RPMI8226 (cell line): ENCODE measurements at places on chromosomes 12 and 14.

DNA sequence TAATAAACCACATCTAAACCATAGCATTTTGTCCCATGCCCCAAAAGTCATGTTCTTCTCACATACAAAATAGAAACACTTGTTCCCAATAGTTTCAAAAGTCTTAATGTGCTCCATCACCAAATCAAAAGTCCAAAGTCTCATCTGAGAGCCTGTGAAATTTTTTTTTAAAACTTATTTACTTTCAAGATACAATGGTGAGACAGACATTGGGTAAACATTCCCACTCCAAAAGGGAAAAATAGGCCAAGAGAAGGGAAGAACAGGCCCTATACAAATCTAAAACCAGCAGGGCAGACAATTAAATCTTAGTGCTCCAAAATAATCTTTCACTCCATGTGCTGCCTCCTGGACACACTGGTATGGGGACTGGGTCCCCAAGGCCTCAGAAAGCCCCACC, 84.4 kb upstream of the AMIGO2 start:
- no peak for DNase-seq

DNA sequence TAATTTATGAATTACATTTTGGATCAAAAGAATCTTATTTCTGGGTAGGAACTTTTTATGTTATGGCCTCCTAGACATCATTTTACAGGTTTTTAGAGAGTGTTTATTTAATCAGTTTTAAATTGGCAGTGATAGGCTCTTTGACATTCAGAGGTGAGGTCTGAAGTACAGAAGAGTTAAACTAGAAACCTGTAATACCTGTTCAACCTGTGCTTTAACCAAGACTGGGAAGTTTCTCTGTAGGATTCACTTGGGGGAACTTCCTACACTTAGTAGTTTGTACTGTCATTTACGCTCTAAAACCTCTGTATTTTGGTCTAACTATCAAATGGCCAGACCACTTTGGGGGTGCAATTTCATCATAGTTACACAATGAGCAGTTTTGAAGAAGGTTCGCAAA, 35.9 kb downstream of the PLEKHA5 start:
- no peak for DNase-seq

GRCh38 chr14:92549105-92549858, 35.7 kb downstream of the RIN3 start:
- DNase-seq, result no peak

- DNase-seq, result no peak
Observed at GRCh38 chr12:16884056-16884455, 278.1 kb upstream of the LMO3 start.

GRCh38 chr12:127809275-127809674, 457.7 kb upstream of the TMEM132C start:
- DNase-seq, result no peak

DNA sequence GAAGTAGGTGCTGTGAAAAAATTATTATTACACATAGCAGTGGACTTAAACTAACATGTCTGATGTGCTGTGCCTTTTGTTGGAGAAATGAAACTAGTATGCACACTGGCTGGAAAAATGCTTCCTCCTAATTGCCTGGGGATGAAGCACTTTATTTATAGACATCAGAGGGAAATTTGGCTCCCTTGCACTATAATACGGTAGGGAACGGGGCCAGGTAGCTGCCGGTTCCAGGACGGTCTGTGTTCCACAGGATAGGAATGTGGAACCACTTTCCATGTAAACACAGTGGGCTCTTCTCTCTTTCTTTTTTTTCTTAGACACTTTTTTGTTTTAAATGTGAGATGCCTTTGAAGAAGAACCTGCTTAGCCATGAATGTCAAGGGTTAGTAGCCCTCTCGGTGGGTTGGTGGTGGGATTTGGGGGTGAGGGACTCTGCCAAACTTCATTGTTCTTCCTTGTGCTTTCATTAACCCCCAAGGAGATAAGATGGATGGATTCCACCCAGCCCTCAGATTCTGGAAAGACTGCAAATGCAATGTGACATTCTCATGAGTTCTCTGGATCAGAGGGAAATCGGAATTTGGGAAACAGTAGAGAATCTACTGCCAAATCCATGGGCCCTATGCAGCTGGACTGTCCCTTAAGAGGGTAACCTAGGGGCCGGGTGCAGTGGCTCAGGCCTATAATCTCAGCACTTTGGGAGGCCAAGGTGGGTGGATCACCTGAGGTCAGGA, 58.0 kb upstream of the GSC start:
- DNase-seq, result no peak

- no peak for DNase-seq
Observed at GRCh38 chr12:45435945-45436710, 220.2 kb downstream of the ANO6 start.

- DNase-seq, result no peak
Observed at GRCh38 chr12:78402366-78403134, 462.0 kb upstream of the SYT1 start.

DNA sequence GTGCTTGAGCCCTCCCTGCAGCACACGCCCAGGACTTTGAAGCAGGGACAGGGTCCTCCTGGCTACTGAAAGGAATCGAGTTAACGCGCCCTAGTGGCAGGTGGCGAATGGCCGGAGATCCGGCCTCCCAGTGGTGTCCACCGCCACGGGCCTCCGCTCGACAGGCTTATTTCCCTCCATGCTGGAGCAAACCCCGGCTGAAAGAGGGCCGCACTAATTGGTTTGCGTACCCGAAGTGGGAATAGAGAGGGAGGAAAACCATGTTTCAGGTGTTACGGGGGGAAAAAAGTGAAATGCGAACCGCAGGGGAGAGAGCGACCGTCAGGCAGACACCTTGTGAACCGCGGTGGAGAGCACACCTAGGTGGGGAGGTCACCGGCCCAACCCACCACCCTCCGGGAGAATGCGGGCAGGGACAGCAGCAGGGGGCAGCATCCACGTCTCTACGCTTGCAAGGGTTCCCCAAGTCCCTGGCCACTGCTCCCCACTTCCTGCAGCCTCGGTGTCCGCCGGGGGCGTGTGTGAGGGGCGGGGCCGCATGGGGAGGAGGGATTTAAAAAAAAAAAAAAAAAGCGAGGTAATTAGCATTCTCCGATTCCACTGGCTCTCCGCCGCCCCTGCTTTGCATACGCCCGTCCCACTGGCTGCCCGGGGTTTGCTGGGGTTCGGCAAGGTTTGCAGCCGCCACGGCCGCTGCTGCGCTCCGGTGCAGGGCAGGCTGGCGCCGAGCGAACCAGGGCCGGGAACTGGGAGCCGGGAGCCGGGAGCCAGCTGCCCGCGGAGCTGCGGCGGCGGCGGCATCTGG, 224.6 kb upstream of the CRY1 start:
- DNase-seq, result peak; percentile 82

DNA sequence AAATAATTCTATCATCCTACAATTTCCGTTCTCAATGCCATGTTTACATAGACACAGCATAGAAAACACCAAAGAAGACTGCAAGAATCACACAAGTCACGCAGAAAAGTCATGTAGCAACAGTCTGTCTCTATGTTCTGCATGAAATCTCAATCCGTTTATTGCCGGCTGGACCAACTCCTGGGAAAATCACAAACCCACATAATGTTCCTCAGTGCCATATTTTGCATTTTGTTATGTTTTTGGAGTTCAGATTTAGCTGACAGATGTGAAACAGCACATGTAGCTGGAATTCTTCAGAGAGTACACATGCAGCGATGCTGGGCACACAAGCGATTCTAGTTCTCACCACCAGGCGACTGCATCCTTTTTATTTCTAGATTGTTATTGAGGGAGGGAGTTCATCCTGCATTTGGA, 193.1 kb downstream of the APAF1 start:
- no peak for DNase-seq

DNA sequence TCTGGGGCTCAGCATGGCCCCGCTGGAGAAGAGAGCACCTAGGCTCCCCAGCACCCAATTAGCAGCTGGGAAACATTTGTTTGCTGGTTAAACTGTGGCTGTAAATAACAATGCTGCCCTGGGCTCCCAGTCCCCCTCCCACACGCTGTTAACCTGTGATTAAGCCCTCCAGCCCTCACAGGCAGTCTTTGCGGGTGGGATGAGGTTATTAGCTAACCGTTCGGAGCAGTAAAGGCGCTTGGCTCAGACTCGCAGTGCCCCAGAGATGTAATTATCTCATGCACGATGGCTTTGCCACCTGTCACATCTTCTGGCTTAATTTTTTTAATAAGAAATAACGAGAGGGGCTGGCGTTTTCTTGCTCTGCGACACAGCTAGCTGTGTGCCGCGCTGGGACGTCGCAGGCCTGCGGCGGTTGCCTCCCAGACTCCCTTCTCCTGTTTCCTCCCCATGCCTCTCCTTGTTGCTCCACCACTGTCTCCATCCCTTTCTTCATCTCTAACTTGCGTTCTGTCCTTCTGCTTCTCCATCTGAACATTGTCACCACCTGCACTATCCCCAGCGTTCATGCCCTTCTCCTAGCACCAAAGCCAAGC, 239.2 kb upstream of the FKBP4 start:
- no peak for DNase-seq

DNA sequence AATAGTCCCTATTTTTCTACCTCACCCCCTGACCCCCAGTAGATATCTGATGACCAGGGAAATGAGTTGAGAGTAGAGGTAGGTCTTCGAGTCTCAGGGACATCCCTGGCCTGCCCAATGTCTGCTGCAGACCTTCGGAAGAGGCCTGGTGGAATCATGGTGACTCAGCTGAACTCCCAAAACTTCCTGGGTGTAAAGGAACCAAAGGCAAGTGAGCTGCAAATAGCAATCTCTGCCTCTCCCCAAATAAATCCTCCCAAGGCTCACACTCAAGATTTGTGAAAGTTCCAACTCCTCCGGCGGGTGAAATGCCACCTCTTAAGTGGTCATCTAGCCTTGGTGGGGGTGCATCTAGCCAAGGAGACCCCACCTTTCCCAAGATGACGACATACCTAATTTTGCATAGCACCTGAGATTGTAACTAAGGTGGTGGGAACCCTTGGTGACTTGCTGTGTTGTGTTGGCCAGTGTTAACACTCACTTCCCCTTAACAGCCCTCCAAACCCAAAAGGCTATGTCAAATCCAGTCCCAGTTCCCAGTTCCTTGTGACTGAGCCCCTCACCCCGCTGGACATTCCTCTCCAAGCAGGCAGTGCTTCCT, 6.3 kb downstream of the ZFP36L1 start:
- DNase-seq, result no peak

GRCh38 chr12:77033658-77034536, 31.5 kb downstream of the E2F7 start:
- no peak for DNase-seq

DNA sequence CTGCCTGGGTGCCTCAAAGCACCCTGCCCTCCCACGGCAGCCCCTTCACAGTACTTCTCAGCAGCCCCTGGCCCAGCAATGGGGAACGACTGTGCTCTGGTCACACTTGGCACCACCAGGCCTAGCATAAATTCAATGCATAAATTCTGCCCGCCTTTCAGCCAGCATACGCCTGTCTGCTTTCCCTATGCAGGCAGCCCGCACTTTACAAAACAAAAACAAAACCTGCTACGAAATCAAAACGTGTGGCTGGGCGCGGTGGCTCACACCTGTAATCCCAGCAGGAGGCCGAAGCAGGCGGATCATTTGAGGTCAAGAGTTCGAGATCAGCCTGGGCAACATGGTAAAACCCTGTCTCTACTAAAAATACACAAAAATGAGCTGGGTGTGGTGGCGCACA, 33.5 kb downstream of the SNRNP35 start:
- no peak for DNase-seq

DNA sequence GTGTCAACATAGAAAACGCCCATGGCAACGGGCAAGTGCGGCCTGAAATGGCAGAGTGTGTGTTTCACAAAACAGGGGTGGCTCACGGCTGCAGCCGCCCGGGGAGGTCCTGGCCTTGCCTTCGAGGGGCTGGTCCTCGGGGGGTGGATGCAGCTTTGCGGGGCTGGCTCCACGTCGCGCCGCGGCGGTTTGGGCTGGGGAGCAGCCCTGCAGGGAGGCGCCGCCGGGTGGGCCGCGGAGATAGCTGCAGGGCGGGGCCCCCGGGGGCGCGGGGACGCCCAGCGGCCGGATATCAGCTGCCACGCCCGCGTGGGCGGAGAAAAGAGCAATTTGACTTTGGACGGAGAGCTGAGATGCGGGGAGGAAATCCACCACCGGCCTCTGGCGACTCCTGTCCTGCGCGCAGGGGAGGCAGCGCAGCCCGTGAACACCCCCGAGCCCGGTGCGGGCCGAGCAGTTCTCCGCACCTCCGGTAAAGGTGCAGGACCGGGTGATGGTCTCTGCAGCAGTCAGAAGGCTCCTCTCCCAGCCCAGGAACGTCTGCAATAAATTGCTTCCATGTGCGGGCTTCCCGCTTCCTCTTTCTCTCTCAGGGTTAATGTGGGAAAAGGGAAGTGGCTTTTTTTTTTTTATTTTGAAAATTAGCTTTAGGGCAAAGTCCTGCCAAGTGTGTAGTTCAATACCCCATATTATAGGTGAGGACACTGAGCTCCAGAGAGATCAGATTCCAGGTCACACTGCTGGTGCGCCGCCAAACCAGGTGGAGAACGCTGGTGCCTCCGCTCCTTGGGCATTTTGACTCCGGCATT, 110.5 kb downstream of the ARF6 start:
- peak; percentile 87 for DNase-seq

DNA sequence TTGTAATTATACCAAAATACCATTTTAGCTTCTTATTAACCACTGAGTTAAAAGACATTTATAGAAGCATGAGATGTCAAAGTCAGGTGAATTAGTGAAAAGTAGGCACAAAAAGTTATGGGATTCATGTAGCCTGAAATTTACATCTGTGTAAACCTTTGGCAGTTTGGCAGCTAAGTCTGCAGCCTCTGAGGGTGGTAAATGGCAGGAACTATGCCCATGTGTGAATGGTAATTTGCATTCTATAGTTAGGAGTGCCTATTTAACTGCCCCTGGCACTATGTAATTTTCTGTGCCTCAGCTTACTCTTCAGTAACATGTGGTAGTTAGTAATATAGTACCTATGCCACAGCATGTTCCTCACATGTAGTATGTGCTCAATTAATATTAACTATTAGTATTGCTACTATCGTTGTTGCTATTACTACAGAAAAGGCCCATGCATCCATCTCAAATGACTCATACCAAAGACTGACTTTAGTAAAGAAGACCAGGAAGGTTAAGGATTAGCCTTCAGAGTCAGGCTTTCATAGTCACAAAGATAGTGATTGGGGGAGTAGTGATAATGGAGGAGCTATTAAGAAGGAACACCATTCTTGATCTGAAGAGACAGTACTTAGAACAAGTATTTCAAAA, 258.7 kb upstream of the BTG1 start:
- no peak for DNase-seq

DNA sequence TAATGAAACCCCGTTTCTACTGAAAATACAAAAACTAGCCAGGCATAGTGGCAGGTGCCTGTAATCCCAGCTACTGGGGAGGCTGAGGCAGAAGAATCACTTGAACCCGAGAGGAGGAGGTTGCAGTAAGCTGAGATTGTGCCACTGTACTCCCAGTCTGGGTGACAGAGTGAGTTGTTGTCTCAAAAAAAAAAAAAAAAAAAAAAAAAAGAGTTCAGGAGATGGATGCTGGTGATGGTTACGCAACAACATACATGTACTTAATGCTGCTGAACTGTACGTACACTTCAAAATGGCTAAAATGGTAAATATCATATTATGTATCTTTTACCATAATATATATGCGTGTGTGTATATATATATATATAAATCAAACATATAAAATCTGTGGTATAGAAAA, 29.0 kb downstream of the ACTN1 start:
- DNase-seq, result no peak

- no peak for DNase-seq
Observed at GRCh38 chr12:67263471-67263870, 5.7 kb upstream of the CAND1 start.
